ENCODE measurements at places on chromosomes 12 and 14.

GRCh38 chr12:22399464-22400180 is 65.1 kb upstream of the ST8SIA1 start:
- no peak for DNase-seq

DNA sequence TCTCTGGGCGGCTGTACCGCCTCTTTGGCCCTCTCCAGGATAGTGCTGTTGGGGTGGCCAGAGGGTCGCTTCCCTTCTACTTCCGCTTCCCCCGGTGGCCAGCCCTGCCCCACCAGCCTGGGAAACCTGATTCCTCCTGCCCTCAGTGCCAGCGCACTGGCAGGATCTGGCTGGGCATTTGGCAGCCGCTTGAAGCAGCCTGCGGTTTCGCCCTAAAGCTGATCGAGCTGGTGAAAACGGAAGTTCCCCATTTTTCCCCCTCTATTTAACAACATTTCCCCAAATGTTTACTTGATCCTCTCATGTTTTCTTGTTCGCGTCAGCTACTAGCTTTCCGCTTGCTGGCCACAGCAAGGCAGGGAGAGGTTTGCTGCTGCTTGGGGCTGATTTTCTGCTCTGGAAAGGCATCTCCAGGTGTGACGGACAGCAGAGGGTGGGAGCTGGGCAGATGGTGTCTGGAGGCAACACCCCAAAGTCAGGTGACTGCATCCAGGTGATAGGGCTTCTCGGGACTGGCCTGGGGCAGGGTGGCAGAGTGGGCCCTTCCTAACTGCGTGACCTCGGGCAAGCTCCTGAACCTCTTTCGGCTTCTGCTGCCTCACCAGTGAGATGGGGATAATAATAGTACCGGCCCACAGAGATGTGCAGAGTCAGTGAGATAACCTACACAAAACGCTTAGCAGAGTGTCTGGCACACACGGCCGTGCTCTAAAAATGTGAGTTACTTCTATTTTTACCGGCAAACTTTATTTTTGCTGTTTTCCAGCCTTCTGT is 53.1 kb downstream of the TSPAN9 start:
- no peak for DNase-seq

- no peak for DNase-seq
Measured at GRCh38 chr14:95619785-95620417, 66.3 kb upstream of the TCL1B start.

- no peak for DNase-seq
Measured at GRCh38 chr14:61369454-61369810, 48.1 kb downstream of the PRKCH start.

GRCh38 chr12:68119724-68120211 is 39.8 kb downstream of the IFNG start:
- DNase-seq, result peak; percentile 49

- no peak for DNase-seq
Measured at GRCh38 chr14:23407516-23408306, at the start of gene MYH6. Gene MYH6, minus strand, starts transcription at chr14:23408273. Its CDS starts 1,050 bp downstream, at chr14:23407223.

- no peak for DNase-seq
Measured at GRCh38 chr12:1529862-1530591, 64.4 kb downstream of the FBXL14 start.

GRCh38 chr12:19764408-19764807 is 325.1 kb downstream of the AEBP2 start:
- no peak for DNase-seq

DNA sequence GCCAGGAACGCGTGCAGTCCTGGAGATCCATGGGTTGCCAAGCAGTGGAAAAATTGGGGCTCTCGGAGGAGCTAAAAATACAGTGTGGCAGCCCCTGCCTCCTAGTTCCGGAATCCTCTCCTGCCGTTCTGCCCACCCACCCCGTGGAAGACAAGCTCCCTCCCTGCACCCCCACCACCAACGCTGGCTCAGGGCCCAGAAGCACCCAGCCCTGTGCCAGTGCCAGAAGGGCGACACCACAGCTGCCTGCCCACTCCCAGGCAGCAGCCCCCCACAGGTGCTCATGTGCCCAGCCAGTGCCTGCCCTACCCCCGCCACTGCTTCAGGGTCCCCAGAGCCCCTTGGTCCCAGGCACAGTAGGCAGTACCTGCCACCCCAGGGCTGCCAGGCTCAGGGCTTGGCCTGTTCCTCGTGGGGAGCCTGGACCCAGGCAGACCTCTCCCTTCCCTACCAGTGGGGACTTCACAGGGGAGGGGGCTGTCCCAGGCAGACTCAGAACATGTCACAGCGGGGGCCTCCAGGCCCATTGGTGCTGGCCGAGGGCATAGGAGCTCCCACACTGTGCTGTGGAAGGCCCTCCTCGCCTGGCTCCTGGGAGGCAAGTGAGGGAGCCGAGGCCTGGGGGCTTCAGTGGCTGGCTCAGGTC is 7.4 kb downstream of the INF2 start:
- no peak for DNase-seq

- DNase-seq, result no peak
Measured at GRCh38 chr12:113439606-113440030, 17.4 kb downstream of the SDSL start.

DNA sequence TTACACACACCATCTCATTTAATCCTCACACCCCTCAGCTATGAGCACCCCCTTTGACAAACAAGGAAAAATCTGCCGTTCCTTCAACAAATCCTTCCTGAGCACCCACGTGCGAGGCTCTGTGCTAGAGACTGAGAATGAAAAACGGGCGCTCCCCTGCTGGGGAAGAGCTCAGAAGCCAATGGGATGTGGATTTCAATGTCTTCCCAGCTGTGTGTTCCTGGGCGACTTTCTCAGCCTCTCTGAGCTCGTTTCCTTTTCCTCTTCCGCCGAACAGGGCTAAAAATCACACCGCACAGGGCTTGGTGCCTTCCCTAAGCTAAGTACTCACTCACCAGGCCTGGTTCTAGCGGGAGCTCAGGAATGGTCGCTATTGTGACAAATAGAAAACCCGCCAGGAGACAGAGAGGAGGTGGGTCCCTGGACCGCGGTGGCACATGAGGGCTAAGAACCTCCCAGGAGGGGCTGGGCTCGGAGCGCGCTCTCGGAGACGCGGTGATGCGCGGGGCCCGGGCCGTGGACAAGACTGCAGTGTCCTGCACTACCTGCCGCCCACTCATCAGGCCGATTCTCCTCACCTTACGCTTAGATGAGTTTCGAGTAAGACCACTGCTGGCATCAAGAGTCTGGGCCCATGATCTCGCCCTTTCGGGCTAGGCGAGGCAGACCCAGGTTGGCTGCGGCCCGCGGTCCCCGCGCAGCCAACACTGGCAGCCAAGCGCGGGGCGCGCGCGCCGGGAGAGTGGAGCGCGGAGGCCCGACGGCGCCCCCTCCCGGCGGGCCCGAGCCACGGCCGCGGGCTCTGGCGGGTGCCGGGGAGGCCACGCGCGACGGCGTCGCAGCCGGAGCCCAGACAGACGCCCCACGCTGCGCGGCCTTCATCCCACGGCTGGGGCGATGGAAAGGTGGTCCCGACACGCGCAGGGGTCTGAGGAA is 17.0 kb downstream of the ZDHHC22 start:
- DNase-seq, result peak; percentile 78

- DNase-seq, result no peak
Measured at GRCh38 chr12:52306731-52307130, 14.5 kb downstream of the KRT83 start.

GRCh38 chr12:4074129-4074528 is 199.4 kb upstream of the CCND2 start:
- no peak for DNase-seq

DNA sequence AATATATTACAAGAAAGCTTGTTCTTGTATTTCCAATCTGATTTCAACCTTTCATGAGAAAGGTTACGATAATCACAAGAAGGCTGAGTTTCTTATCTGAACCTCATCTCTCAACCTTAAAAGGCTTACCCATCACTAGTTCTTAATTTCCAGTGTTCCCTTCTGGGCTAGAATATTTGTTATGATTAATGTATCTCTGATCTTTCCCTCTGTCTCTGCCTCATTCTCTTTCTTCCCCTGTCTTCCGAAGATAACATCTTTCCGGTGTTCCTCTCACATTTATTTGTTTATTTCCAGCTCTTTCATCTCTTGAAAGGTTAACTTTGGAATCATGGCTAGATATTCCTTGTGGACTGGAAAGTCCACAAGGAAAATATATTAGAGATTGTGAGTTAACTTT is 255.9 kb downstream of the SLC6A15 start:
- no peak for DNase-seq

DNA sequence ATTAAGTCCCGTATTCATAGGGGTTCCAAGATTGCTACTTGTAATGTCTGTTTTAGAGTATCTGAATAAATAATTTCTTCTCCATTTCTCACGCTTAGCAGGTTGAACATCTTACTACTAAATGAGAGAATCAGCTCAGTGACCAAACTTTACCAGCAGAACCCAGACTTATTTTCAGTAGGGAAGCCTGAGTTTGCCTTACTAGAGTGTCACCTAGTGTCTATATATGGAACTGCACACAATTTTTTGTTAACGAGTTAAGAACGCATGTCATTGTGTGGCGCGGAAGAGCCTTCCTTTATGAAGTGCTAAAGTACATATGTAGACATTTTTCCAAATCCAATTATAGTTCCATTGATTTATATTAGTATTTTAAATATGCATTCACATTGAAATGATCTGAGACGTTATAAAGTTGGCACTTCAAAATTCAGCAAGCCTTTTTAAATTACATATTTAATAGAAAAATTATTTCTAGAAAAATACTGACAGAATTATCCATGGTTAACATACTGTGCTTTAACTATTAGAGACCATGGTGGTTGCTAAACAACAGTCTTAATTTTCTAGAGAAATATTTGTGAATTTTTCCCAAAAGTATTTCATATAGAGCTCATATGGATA is 88.3 kb downstream of the RPS29 start:
- no peak for DNase-seq

GRCh38 chr14:76995279-76996035 is 33.1 kb downstream of the IRF2BPL start:
- DNase-seq, result no peak

DNA sequence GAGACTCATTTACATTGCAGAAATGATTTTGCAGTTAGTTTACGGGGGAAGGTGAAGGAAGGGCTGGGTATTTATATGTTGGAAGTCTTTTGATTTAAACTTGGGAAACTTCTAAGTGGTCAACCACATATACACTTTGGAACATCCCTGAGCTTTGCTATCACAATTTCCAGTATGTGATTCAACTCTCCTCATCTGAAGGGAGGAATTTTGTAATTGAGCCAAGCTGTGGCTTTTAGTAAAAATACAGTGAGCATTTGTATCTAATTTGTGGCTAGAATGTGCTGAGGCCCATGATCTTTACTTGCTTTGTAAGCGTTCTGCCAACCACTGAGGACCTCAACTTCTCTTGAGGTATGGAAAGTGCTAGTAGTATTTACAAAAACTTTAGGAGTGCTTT is 235.0 kb upstream of the PDZRN4 start:
- no peak for DNase-seq

GRCh38 chr12:131381716-131382430 is 329.0 kb upstream of the SFSWAP start:
- DNase-seq, result no peak

DNA sequence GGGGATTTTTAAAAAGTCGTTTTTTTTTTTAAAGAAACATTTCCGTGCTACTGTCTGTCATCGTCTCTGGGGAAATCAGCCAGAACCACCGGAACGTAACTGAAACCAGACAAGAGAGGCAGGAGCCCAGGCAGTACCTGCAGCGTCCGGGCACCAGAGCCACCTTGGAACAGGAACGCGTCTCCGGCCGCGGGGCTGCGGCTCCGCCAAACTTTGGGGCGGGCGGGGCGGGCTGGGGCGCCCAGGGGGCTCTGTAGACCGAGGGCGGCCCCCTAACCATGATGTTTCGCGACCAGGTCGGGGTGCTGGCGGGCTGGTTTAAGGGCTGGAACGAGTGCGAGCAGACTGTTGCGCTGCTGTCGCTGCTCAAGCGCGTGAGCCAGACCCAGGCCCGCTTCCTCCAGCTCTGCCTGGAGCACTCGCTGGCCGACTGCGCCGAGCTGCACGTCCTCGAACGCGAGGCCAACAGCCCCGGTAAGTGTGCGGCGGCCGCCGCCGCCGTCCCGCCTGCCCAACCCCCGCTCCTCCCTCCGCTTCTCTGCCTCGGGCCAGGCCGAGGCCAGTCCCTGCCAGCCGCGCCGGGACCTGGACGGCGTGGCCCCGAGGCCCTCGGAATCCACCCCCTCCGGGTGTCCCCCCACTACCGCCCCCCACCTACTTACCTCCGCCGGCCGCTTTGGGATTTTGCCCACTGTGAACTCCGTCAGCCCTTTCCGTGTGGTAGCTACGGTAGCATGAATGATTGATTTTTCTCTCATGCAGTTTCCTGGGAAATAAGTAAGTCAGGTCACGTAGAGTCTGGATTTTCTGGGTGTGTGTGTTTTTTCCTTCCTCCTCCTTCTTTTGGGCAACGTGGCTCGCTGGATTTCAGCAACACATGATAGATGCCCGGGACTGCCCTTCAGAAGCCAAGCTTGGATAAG is 972 bp downstream of the SAMD4A start:
- peak; percentile 53 for DNase-seq

DNA sequence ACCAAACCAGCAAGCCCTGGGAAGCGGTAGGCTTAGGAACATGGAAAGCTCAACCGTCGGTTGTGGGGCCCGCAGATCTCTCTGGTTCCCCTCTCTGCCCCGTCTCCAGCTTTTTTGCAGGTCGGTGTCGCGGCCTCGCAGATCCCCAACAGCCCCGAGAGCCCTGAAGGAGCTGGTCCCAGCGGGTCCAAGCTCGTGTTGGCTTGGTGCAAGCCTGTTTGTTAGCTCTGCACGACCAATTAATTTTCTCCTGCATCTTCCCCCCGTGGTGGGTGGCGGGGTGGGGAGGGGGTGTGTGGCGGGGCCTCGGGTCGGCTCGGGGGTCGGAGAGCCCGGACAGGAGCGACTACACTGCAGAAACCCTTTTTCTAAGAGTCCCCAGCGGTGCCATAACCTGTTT is 449 bp upstream of the SLC24A4 start:
- DNase-seq, result no peak

DNA sequence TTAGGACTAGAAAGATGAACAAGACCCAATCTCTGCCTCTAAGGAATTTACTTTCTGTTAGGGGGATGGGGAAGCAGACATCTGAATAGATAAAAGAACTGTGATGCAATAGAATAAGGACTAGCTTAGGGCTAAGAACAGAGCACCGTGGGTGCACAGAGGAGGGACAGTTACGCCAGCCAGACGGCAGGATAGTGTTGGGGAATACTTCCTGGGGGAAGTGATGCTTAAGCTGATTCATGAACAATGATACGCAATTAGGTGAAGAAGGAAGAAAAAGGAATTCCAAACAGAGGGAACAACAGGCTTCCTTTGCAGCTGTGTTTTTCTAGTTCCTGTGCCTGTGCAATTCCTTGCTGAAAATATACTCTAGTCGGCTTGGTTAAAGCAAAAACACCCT is 501.1 kb downstream of the APAF1 start:
- no peak for DNase-seq

DNA sequence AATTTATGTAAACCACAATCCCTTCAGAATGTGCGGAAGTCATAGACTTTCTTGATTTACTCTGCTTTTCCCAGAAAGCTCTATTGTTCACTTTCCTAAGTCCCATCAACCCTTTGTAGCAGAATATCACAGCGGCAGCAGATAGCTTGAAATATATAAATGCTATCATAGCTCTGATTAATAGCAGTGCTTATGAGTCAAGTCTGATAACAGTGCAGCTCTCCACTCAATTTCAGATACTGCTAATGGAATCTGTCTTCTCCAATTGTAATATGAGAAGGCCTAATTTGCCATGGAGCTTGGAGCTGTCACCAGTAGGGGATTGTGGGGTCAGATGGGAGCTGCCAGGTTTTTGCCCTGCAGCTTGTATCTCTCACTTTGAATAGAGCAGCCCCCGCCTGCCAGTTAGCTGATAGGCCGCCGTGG is 10.9 kb downstream of the TMEM260 start:
- no peak for DNase-seq

Data from activated CD4-positive, CD25-positive, alpha-beta regulatory T cell treated with anti-CD3 and anti-CD28 coated beads, Interleukin-2, amount 50 U/mL, for 72 hours (primary cell).